ENCODE measurements at places on chromosomes 1 and 21.

- no peak for DNase-seq
These were observed 16.5 kb downstream of the PTCH2 start for GRCh38 chr1:44826375-44827196.

- no peak for DNase-seq
These were observed 167.2 kb upstream of the PTBP2 start for GRCh38 chr1:96554364-96554763.

GRCh38 chr1:208230668-208231529, 13.3 kb downstream of the PLXNA2 start:
- no peak for DNase-seq

- DNase-seq, result no peak
These were observed 46.0 kb upstream of the CNTN2 start for GRCh38 chr1:204996981-204997380.

DNA sequence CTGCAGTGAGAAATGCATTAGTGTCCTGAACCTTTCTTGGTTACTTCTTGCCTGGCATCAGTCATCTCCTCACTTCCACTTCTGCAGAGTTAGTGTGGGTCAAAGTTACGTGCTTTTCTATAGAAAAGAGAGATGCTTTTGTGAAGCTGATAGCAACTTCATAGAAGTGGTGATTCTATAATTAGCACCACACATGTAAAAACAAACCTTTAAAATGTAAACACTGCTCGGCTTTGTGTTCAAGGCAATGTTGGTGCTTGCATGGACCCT, 57.3 kb downstream of the MRPS6 start:
- DNase-seq, result no peak

GRCh38 chr1:154348429-154349076, 23.2 kb downstream of the ATP8B2 start:
- DNase-seq, result no peak

DNA sequence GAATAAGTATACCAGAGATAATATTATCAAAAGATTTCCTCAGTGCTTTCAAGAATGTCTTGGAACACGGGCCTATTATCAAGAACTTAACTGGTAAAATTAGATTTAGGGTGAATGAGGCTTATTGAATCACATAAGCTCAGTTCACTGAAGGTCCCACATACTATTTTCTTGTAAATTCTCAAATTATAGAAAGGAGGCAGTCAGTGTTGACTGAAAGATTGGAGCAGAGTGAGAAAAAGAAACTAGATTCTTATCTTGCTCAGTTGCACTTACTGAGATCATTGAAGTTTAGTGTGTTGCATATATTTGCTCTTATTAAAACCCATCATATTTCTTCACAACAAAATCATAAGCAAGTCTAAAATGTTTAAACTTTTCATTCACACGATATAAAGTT, 3.9 kb upstream of the RGS1 start:
- no peak for DNase-seq

DNA sequence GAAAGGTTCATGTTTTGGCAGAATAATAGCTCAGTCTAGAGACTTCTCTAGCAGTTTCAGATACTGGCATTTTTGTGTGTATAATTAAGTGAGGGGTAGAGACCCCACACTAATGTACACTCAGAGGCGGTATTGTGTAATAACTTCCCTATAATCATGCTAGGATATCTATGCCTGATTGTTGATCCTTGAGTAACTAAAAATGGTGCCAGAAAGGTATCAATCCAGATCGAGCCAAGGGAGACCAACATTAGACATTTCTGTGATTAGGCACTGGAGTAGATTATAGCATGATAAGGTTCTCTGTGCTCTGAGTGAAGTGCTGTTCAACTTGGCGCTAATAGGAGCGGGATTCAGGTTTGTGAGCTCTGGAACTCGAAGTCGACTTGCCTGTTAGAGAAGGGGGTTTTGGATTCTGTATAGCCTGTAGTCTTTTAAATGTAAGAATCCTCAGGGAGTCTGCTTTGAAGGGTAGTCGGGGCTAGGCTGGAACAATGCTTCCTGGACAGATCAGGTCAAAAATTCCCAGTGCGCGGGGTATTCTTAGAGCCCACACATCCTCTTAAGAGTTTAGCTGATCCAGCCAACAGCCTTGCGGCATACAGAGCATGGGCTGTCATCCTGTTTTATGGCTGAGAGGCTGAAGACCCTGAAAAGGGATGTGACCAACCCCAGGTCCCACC, 24.2 kb downstream of the MAN1C1 start:
- DNase-seq, result no peak
